ENCODE measurements at places on chromosomes 13 and 19. TPM values are rescaled to one million over a fixed set of nuclear protein-coding genes. Genes with fewer than 3 reads are reported as not detected.

GRCh38 chr19:6224308-6224675 lies 55.5 kb downstream of the MLLT1 start:
- no peaks in the 10 kb centered on the region for H3K27me3 ChIP-seq
- no peak overlapping the region for H3K27ac ChIP-seq
- no peaks in the 10 kb centered on the region for H3K4me1 ChIP-seq
- no peak overlapping the region for H3K4me3 ChIP-seq
- H3K36me3 ChIP-seq = peaks cover 5% of the 10 kb centered on the region
- DNase-seq = no peak

DNA sequence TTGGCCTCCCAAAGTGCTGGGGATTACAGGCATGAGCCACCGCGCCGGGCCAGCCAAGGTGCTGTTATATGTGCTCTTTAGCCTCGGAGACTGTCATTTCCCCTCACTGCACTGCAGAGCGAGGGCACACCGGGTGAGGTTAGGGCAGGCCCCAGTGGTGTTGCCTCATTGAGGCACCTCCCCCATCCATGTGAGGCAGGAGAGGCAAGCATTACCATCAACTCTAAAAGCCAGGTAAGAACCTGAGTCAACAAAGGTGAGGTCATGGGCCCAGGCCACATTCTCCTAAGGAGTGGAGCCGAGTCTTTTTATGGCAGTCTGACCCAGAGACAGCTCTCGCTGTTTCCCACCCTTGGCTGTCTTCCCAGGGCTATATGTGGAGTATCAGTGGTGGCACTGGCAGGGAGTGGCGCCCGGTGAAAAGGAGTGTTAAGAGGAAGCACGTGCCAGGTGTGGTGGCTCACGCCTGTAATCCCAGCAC lies 10.9 kb downstream of the B3GNT8 start:
- no peak for DNase-seq
- no peak overlapping the region for H3K4me3 ChIP-seq
- no peaks in the 10 kb centered on the region for H3K27me3 ChIP-seq

DNA sequence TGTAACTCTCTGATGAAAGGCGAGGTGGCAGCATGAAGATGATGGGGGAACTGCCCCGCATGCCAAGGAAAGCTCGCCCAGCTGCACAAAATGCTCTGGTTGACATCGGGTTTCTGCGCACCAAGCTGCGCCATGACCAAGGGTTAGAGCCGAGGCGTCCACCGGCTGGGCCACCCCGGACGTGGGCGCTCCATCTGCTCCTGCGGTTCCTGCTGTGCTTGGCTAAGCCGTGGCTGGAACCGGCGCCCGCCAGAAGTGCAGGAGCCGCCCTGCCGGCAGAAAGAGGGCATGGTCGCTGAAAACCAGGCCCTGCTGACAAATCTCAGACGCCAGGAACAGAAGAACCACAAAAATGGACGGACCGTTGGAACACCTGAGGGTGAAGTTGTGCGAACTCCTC lies 57.9 kb downstream of the ZNF100 start:
- DNase-seq = no peak
- no peak overlapping the region for H3K4me3 ChIP-seq
- H3K27ac ChIP-seq = no peak overlapping the region
- peaks cover 2% of the 10 kb centered on the region for H3K27me3 ChIP-seq

The GPC6 gene
- total RNA-seq = not detected

The ATP4B gene
- not detected for total RNA-seq

The NLRP5 gene
- not detected for total RNA-seq

The SIGLEC6 gene
- not detected for total RNA-seq

Data from activated CD8-positive, alpha-beta T cell treated with anti-CD3 and anti-CD28 coated beads for 36 hours (primary cell).